ENCODE measurements at places on chromosomes 16 and 17. TPM values are rescaled to one million over a fixed set of nuclear protein-coding genes. Genes with fewer than 3 reads are reported as not detected.

ATP1B2 gene
- total RNA-seq: 0.20 TPM

ZNF423 gene
- total RNA-seq: 0.07 TPM

FAAP100 gene
- 20.1 TPM for total RNA-seq

KRTAP1-5 gene
- not detected for total RNA-seq

HOXB9 gene
- total RNA-seq: 7.8 TPM

SLC35G6 gene
- not detected for total RNA-seq

PER1 gene
- total RNA-seq: 26.4 TPM

CACNA1H gene
- 17.2 TPM for total RNA-seq

E2F4 gene
- total RNA-seq: 101 TPM

SLC5A11 gene
- 0.42 TPM for total RNA-seq

PNMT gene
- total RNA-seq: not detected

CLEC19A gene
- total RNA-seq: not detected

C16orf95 gene
- total RNA-seq: 6.4 TPM

RAMP2 gene
- total RNA-seq: 0.74 TPM

TMC7 gene
- total RNA-seq: 9.9 TPM

SLC16A3 gene
- 146 TPM for total RNA-seq

Data from A549 treated with ZK216348 at 1 μM for 4 hours (cell line).